Foreskin fibroblast (primary cell): ENCODE measurements at places on chromosomes 2 and 18.

GRCh38 chr18:31952223-31952622, 9.3 kb upstream of the TRAPPC8 start:
- no peak for DNase-seq

DNA sequence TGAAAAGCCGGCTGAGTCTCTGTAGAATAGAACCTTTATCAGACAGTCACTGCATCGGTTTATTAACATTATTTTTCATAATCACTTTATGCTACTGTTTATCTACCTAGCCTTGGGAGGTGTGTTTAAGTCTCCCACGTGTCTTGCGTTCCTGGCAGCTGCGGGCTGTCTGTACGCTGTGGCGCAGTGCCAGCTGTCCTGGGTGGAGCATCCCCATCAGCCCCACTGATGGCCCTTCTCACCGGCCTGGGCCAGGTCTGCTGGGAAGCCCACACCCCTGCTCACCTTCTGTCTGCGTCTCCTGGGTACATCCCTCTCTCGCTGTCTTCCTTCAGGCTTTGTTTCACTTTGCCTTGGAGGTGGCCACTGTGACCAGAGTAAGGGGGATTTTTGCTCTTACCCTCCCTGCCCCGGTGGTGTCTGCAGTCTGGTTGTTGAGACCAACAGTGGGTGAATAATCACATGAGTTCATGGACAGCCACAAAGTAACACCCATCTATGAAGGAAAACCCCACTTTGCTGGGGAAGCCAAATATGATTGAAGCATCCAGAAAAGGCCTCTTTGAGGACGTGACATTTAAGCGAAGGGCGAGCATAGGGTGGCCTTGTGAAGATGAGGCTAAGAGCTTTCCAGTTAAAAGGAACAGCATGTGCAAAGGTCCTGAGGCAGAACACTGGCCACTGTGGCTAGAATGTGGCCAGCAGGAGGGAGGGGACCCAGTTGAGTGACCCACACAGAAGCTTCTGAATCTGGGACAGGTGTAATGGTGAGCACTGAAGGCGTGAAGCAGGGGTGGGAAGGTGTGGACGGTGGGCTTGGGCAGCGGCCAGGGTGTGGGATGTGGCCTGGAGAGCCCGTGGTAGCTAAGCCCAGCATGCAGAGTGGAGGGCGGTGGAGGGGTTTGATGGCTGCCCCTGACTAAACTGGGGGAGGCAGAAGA, 41.7 kb downstream of the RAMP1 start:
- no peak for DNase-seq

DNA sequence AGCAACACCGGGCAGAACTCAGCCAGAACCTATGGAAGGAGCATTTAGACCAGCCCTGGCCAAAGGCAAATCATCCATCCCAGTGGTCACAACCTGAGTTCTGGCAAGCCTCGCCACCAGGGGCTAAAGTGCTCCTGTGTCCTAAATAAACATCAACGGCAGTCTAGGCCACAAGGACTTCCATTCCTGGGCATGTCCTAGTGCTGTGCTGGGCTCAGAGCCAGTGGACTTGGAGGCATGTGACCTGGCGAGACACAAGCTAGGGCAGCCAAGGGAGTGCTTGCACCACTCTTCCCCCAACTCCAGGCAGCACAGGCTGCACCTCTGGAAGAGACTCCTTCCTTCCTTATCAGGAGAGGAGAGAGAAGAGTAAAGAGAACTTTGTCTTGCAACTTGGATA, 69.0 kb downstream of the ST6GAL2 start:
- DNase-seq, result no peak

GRCh38 chr2:171909266-171909665, 13.0 kb upstream of the HAT1 start:
- DNase-seq, result no peak

- DNase-seq, result no peak
Observed at GRCh38 chr2:37583867-37584266, 87.6 kb downstream of the CDC42EP3 start.

DNA sequence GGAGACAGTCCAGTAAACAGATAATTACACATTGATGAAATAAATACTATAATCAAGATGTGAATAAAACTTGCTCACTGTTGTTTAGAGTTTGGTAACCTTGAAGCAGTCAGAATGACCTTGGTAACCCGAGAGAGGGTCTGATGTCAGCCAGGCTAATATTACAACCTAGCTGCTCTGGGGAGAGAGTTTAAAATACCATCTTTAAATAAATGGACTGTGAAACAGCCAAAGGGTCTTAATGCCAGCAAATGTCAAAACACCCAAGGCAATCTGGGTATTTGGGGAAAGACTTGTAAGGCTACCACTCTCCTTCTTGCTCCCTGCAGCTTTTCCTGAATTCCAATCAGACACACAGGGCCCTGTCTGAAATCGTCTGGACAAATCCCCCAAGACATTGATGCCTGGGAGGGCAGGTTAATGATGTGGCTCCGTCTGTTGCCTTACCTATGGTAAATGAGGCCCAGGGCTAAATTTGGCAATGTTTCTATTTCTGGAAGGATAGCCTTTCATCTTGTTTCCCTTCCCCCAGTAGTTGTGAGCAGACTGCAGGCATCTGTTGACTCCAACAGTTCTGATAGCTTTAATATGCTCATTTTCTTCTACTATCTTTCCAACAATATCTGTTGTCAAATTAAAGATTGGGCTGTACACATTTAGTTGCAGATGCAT, 43.0 kb upstream of the ITGB6 start:
- no peak for DNase-seq

GRCh38 chr2:226772389-226773179, 27.0 kb downstream of the IRS1 start:
- DNase-seq, result no peak

DNA sequence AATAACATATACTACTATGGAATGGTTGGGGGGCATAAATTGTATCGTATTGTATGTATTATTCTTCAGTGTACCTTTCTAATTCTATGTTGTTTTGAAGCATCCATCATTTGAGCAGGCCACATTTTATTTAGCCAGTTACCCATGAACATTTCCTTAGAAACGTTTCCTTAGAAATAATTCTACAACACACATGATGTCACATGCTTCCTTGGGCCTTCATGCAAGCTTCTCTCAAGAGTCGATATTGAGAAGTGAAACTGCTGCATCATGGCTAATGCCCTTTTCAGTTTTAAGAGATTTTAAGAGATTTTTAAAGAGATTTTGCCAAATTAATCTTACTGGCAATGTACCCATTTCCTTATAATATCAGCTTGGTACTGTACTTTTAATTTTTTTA, 63.9 kb downstream of the ALPK2 start:
- no peak for DNase-seq

GRCh38 chr2:133495226-133495625, 73.0 kb downstream of the NCKAP5 start:
- no peak for DNase-seq

DNA sequence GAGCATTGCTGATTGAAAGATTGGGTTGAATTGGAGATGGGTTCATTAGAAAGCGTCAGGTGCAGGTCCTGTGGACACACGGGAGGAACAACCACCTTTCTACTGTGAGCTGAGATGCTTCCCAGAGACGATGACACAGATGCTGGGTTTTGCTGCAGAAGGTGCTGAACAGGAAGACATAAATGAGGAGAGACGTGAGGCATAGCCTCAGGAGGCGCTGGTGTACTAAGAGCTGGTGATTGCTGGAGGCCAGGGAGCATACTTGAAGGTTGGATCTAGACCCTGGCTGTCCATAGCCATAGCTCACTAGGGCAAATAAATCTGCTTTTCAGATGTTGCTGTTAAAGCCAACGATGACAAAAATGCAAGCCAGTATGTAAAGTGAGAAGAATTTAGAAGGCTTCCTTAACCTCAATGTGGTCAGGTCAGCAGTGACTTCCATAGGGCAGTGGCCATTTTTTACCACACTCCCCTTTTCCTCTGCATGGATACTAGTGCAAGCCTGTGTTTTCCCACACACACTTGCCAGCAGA, 153.7 kb downstream of the SOX11 start:
- no peak for DNase-seq

DNA sequence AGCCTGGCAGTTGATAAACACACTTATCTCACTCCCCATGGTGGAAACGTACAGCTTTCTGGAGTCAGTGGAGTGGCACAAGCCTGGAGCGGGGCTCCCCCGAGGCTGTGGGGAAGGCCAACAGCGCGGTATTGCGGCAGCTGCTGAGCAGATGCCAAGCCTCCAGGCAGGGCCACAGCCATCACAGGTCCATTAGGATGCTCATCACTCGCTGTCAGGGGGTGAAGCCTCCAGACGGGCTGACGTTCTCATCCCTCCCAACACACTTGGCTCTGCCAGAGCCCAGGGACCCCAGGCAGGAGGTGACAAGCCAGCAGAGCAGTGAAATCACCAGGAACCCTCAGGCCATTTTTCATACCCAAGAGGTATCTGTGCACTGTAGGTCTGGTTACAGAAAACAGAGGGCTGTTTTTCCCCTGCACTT, 529.2 kb upstream of the KLHL29 start:
- no peak for DNase-seq

GRCh38 chr2:169946546-169946945, 119.3 kb downstream of the UBR3 start:
- no peak for DNase-seq

DNA sequence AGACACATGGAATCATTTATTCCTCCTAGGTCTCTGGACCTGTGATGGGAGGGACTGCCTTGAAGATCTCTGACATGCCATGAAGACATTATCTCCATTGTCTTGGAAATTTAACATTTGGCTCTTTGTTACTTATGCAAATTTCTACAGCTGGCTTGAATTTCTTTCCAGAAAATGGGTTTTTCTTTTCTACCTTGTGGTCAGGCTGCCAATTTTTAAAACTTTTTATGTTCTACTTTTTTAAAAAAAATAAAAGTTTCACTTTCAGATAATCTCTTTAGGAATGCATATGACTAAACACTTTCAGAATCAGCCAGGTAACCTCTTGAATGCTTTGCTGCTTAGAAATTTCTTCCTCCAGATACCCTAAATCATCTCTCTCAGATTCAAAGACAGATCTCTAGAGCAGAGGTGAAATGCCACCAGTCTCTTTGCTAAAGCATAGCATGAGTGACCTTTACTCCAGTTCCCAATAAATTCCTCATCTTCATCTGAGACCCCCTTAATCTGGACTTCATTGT, 209.6 kb downstream of the RPRM start:
- no peak for DNase-seq

DNA sequence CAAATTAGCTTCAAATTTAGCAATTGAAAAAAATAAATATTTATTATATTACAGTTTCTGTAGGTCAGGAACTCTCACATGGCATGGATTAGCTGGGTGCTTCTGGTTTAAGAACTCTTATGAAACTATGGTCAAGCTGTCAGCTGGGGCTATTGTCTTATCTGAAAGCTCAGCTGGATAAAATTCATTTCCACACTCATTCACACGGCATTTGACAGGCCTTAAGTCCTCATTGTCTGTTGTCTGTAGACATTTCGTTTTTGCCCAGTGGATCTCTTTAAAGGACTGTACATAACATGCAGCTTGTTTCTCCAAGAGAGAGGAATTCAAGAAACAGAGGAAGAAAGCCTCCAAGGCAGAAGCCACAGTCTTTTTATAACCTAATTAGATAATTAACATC, 1556.8 kb upstream of the SLC39A10 start:
- DNase-seq, result no peak

DNA sequence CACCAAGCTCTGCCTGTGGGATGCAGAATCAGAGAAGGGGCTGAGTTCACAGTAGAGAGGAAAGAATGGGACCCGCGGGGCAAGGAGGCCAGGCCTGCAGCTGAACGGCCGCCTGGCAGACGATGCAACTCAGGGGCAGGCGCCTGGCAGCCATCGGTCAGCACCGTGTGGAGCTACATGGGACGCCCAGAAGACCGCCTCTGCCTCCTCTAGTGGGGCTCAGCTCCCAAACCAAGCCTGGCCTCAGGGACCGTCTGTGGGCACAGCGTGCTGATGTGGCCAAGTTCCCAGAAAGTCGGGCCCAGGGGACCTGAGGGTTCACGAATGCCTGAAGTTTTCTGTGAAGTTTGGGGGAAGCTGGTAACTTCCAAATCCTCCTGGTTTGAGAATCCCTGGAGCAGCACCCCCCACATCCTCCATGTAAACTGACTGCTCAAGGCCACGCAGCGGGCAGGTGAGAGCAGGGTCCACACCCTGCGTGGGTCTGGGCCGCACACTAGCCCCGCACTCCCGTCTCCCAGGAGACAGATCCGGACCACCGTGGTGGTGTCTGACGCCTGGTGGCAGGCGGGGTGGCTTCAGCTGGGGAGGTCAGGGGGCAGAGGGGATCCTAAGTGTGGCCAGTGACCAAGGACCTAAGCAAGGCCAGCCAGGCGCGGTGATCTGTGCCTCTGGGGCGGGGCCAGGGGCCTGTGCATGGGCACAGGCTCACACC, 14.6 kb downstream of the SNORC start:
- no peak for DNase-seq

GRCh38 chr2:99458529-99458928, 31.3 kb downstream of the REV1 start:
- DNase-seq, result no peak

DNA sequence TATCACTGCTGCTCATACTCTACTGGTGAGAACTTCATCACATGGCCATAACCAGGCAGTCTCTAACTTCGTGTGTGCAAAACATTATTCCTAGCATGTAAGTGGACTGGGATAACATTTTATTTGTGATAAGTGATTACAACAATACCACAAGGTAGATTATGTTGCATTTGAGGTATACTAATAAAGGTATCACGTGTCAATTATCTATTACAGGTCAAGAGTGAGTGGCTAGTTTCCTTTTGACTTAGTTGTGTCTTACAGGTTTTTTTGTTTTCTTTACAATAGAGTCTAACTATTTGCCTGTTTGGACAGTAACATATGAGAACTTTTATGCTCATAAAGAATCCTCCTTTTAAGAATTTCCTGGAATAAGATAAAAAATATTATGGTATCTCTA, 67.2 kb upstream of the DSC1 start:
- DNase-seq, result no peak

DNA sequence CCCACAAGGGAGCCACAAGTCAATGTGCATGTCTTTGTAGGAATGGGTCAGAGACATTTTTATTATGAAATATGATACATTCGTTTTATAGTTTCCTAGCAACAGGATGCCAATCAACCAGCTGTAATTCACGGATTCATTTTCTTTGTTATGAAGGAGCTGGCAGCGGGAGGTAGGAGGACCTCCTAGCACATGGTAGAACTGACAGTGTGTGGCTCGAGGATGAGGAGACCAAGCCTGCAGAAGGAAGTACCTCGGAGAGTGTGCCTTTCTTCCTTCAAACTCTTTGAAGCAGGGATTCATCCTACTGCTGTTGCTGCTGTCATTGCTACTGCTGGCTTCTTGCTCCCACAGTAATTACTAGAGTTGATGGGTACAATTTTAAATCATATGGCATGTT, 504.8 kb upstream of the KLHL29 start:
- DNase-seq, result no peak

DNA sequence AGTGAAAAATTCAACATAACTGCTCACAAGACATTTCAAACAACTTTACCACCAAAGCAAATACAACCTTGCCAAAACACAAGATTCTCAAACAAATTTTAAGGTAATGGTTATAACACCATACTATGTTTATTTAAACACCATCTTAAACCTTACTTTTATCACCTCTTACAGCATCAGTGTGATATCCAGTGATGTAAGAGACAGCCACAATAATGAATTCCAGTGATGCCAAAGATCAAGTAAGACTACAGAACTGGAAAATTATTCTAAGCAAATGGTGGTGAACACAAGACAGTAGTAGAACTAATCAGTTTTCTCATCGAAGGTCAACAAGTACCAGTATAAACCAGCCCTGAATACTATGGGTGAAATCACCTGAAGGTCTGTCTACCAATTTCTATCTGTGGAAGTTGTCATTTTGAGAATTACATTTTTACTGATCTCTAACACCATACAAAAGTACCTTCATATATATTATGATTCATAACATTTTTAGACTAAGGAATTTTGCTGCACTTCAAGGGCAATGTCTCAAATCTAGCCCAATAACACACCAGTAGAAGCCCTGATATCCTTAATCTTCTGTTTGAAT, 146.2 kb downstream of the RBMS1 start:
- no peak for DNase-seq
